ENCODE measurements at places on chromosomes 4 and X.

DNA sequence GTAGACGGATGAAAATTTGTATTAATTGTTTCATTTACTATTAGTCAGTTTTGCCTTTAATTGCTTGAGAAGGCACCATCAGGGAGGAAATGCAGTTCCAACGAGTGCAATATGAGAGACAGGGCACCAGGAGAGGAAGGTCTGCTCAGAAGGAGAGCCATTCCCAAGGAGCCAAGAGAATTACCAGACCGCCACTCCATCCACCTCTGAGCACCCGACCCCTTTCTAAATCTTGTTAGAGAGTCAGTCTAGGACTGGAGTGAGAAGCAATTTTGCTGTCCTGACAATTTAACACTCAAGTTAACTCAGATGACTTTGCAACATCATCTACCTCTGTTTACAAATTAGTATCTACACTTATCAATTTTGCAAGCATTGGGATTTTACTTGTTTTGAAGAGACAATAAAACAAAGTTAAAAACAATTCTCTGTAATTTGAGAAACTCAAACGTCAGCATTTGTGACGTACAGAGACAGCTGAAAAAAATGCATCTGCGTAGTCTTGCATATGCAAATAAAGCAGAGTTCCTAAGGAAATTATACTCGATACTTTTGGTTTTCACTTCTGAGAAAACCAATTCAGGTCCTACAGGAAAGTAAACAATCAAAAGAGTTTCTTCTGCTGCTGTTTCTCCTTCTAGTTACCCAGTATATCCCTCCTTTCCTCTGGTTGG is 1704.7 kb upstream of the TENM3 start:
- no peak for DNase-seq

DNA sequence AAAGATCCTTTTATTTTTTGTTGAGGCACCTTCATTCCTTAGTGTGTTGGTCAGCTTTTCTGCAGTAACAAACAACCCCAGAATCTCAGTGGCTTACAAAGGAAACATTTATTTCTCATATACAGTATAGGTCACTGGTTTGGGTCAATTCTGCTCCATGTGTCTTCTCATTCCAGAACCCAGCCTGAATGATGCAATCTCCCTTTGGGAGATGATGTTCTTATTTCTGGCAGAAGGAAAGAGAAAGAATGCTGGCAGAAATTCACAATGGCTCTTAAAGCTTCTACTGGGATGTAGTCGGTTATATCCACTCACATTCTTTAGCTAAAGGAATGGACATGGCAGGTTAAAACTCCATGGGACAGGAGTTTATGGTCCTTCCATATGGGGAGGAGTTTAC is 42.3 kb downstream of the IDS start:
- no peak for DNase-seq

GRCh38 chr4:150960818-150961217 is 54.3 kb downstream of the LRBA start:
- DNase-seq, result peak; percentile 9

- no peak for DNase-seq
These were observed 6.8 kb downstream of the MECP2 start for GRCh38 chrX:154090731-154091130.

DNA sequence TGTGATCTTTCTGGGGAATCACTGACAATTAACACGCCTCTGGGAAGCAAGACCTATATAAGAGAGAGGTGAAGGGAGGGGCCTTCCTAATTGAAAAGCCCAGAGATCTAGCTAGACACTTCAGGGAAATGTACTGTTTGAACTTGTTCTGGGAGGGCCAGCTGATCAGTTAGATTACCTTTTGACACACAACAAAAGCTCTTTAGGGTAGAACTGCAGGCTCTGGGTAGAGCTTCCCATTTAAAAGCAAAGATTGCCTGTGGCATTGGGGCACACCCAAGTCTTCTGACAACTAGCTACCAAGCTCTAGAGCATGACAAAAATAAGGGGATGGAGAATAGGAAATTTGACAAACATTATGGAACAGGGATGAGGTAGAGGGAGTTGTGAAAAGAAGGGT is 26.3 kb downstream of the AREG start:
- DNase-seq, result no peak

DNA sequence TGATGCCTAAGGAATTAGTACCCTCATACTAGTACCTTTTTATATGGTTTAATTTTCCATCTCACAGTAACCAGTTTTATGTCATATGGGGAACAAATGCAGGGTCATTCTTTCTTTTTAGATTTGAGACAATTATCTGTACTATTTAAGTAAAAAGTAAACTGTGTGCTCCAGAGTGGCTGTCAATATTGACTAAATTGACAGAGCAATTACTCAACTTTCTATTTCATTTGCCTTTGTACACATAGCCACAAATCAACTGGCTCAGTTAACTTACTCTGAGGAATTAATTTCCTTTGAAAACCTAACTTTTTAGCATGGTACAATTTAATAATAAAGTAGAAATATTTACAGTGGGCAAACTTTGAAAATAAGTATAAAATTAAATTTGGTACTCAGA is 28.5 kb upstream of the TEX13C start:
- DNase-seq, result no peak

DNA sequence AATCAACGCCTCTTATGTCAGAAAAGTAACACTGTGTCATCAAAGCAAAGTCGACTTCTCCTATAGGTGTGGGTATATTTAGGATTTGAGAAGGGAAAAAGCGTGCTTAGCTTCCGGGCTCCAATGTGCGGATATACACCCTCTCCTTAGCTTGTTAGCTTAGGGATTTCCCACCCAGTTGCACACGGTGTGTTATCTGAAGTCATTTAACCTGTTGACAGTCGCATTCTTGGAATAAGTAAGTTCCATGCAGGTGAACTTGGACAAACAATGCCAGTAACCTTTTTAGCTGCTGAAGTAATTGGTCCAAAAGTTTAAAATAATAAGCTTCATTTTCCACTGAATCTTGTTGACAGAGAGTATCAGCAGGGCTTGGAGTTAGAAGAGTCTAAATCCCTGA is 113.7 kb downstream of the SHROOM3 start:
- no peak for DNase-seq

- DNase-seq, result no peak
These were observed 50.9 kb downstream of the MED28 start for GRCh38 chr4:17665346-17665745.

- DNase-seq, result no peak
These were observed 22.9 kb upstream of the KDM5C start for GRCh38 chrX:53247928-53248327.

DNA sequence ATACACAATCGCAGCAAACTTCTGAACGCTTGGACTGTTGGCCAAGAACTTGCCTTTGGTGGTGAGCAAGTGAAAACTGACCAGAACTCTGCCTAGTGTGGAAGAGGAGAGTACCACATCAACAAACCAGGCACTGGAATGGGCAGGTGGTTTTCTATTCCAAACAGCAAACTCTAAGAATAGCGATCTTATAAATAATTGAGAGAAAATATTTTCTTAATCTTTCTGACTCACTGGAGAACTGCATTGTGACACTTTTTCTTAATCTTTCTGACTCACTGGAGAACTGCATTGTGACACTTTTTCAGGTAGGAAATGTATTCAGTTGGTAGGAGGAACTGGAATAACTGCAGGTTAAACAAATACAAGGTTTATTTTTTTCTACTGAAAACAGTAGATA is 57.0 kb upstream of the SORBS2 start:
- DNase-seq, result no peak

GRCh38 chr4:139988863-139989765 is 164.9 kb downstream of the MAML3 start:
- peak; percentile 81 for DNase-seq

DNA sequence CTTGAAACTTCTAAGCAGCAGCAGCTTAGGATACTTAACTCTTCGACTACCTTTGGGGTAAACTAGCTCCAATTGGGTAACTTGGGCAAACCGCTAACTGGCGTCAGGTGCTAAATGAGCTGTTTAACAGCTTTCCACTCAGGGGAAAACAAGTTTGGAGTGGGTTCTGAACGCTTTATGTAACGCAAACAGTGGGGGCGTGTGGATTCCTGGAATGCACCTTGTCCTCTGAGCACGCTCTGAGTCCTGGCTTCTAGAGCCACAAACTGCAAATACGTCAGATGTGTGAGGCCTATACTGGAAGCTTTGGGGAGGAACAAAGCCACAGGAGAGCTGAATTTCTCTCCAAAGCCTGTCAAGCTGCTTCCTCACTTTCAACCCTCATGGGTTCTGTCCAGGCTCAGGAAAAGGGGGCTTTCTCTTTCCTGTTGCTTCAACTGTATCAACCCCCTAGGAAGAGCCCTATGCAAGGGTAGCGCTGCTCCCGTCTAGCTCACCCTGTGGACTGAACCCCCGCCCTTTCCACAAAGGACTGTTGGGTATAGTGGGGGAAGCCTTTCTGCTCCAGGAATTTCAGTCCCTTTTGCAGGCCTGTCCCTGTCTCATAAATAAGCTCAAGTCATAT is 4.5 kb upstream of the WDR1 start:
- DNase-seq, result no peak

DNA sequence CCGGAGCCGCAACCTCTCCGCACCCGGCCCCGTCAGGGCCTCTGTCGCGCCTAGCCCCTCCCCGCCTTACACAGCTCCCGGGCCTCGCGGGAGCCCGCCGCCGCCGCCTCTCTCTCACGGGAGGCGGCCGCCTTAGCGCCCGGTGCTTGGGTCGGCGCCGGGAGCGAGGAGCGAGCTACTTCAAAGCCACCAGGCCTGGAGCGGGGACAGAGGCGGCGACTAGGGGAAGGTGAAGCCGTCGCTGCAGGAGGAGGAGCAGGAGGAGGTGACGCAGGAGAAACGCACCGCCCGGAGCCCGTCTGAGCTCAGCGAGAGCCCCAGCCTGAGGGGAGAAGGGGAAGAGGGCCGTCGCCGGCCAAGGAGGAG is 250 bp downstream of the USP9X start:
- peak; percentile 33 for DNase-seq

GRCh38 chr4:187618701-187619281 is 376.8 kb upstream of the ZFP42 start:
- DNase-seq, result peak; percentile 42

DNA sequence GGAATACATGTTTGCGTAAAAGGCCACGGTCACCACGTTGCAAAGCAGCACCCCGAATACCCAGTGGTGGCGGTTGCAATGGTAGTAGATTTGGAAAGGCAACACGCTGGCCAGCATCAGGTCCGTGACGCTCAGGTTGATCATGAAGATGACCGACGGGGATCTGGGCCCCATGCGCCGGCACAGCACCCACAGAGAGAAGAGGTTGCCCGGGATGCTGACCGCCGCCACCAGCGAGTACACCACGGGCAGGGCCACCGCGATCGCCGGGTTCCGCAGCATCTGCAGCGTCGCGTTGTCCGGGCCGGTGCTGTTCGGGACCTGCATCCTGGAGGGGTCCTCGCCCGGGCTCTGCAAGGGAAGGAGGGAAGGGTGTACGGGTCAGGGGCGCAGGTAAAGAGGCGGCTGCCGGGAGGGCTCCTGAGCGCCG is 13.5 kb upstream of the ASMTL start:
- DNase-seq, result no peak

DNA sequence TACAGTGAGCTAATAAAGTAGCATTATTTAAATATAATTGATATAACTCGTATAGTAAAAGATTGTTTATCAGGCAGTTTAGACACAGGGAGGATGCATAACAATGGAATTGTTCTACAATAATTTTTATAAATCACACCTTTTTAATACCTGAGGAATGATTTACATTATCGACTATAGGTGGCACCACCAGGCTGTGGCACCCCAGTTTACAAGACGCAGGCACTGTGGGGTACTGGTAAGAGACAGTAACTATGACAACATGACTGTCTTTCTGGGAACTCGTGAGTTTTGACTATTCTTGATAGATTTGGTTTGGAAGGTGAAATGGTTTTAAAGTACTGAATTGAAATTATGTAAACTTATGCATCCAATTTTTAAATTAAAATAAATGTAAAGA is 27.1 kb upstream of the STBD1 start:
- DNase-seq, result no peak

DNA sequence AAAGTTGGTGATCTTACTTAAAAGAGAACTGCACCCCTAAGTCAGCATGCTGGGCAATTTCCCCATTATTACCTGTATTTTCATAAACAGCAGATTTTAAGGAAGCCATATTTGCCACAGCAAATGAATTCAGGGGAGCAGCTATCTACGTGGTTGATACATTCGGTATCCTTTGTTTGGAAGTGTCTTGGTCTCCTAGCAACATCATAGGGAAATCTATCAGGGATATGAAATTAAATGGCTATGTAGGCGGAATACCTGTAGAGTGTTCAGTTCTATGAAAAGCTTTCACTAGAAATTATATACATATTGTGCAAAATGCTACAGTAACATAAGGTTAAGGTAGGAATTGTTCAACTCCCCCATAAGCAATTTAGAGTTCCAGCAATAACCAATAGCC is 157.2 kb upstream of the EMCN start:
- no peak for DNase-seq

DNA sequence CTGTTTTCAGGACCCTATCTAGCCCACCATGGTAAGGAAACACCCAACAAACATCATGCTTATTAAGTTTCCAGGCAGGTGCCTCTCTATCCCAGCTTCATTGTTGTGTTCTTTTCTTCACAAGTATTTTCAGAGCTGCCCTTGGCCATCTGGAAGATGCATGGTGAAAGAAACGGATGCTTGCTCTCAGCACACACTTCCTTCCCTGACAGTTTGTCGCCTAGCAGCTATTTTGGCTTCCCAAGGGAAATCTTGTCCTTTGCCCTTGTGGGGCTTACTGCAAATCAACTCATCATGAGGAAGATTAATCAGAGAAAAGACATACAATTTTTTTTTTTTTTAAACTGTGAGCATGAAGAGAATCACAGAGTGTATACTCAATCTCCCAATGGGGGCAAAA is 128.8 kb downstream of the ASMT start:
- no peak for DNase-seq

GRCh38 chrX:153549231-153549630 is 31.8 kb downstream of the ATP2B3 start:
- no peak for DNase-seq

GRCh38 chr4:123352240-123352945 is 44.2 kb upstream of the SPRY1 start:
- DNase-seq, result no peak

GRCh38 chr4:38982361-38983095 is 49.7 kb downstream of the TMEM156 start:
- DNase-seq, result no peak

- no peak for DNase-seq
These were observed 331.5 kb downstream of the NKX6-1 start for GRCh38 chr4:84167564-84167963.

DNA sequence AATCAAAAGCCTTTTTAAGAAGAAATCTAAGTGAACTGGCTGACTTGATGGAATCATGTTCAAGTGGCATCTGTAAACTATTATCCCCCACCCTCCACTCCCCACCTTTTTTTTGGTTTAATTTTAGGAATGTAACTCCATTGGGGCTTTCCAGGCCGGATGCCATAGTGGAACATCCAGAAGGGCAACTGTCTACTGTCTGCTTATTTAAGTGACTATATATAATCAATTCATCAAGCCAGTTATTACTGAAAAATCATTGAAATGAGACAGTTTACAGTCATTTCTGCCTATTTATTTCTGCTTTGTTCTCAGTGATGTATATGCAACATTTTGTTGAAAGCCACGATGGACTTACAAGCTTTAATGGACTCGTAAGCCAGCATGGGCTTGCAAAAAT is 162.3 kb downstream of the STIM2 start:
- DNase-seq, result no peak

Measured in HCEC 1CT (cell line).